CD4-positive, alpha-beta T cell treated with Interleukin-2 at 100 ng/mL for 4 hours (primary cell): ENCODE measurements at places on chromosomes 4 and X.

DNA sequence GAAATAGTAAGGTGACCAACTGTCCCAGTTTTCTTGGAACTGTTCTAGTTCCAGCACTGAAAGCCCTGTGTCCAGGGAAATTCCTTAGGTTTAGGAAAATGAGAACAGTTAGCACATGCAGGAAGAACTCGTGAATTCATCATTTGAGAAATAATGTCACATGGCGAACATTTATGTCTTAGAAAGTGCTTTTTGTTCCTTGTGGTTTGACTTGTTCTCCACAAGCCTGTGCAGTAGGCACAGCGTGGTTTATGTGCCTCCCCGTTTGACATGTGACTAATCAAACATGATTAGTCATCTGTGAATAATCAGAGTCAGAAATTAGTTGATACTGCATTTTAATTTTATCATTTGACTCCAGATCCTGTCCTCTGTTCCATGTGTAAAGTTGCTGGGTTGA is 556.0 kb upstream of the CPEB2 start:
- no peak for DNase-seq

GRCh38 chr4:107094332-107094731 is 58.2 kb upstream of the DKK2 start:
- DNase-seq: no peak

- DNase-seq: no peak
Observed at GRCh38 chrX:10286195-10286594, 129.4 kb downstream of the CLCN4 start.

DNA sequence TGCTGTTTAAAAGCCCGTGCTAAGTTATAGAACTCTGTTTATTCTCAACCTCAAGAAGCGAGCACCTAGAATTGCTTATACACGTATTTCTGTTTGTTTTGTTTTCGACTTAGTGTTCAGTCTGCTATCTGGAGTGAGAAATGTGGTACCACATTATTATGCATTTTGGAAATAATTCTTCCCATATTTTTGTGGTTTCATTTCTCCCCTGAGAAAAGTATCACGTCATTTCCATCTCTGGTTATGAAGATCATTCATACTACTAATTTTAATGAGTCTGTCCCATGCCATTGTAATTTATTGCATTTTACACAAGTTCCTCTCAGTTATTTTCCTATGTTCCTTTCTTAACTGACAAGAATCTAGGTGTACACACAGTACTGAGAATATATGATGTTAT is 186.0 kb downstream of the DCHS2 start:
- no peak for DNase-seq

- peak; percentile 26 for DNase-seq
Observed at GRCh38 chrX:119266364-119266995, 30.4 kb downstream of the PGRMC1 start.

- no peak for DNase-seq
Observed at GRCh38 chr4:123064390-123064789, 142.0 kb upstream of the NUDT6 start.

GRCh38 chr4:79603681-79604080 is 195.7 kb upstream of the GK2 start:
- DNase-seq: no peak

DNA sequence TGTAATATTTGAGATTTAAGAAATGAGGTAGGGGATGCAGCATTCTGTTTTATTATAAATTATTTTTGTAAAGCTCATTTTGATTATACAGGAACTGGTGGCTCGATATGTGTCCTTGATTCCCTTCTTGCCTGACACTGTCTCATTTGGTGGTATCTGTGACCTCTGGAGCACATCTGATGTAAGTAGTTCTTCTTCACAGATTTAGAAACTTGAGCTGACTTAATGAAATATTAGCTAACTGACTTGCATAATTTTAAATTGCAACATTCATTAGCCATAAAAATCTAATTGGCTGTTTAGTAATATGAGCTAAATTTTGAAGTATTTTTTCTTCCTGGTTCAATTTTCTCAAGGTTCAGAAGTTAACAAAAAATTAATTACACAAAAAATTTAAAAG is 69.1 kb downstream of the FBXL5 start:
- DNase-seq: no peak

DNA sequence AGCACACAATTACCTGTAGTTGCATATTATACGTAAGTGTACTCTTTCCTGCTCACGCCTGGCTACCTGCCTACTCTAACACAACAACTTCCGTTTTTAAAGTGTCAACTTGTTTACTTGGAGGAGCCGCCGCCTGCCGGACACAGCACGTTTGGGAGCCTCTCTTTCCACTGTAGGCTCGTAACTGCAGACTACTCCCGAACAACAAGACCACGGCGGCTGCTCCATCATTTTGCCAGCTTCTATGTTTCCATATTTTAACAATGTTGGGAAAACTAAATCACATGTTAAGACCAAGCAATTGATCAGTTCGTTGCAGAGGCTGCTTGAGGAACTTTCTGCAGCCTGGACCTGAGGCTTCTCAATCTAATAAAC is 841 bp downstream of the MTNR1A start:
- no peak for DNase-seq

DNA sequence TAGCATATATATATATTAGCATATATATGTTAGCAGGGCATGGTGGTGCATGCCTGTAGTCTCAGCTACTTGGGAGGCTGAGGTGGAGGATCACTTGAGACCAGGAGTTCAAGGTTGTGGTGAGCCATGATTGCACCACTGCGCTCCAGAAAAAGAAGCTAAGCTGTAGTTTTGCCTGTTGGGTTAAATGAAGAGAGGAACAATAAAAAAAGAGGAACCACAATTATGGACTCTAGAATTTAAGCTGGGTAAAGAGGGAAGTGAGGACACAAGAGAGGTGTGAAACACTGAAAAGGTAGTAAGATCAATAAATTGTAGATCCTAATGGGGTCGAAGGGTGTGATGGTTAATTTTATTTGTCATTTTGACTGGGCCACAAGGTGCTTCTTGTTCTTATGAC is 40.5 kb upstream of the HSD17B10 start:
- no peak for DNase-seq

GRCh38 chrX:120725874-120726273 is 96.0 kb upstream of the C1GALT1C1 start:
- no peak for DNase-seq

- no peak for DNase-seq
Observed at GRCh38 chrX:110022599-110023448, 19.9 kb downstream of the TMEM164 start.

- DNase-seq: no peak
Observed at GRCh38 chr4:143711543-143712154, 11.2 kb upstream of the FREM3 start.

DNA sequence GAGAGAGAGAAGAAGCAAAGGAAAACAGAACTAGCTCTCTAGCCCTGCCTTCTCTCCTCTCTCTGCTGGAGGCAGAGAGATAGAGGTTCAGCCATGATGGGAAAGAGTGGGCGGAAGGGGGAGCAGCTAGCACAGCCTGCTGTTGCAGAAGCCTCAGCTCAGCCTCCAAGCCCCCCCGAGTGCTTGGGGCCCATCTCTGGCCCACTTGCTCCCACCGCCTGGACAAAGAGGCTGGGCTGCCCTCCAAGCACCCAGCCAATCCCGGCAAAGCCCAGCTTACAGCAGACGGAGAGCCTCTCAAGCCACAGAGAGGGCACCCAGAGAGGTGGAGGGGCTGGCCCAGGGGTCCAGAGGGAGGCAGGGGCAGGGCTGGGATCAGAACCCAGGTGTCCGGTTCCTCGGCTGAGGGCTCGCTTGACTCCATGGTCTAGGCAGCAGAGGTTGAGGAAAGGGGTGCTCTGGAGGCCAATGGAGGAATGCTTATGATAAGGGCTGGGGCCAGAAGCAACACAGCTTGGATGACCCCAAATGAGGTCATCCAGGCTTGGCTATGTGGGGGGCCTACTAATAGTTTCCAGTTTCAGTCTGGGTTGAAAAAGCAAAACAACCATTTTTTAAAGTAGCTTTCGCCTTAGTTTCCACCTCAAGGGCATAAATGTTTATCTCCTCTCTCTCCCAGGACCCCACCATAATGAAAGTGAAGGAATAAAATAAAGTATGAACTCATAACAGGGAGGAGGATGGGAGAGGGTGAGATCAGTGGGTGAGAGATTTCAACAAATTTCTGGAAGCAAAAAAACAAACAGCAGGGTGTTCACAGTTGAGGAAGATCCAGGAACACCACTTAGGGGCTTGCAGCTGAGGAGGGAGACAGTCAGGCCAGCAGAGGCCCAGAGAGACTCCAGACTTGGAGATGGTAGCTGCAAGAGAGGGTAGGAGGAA is 24.9 kb upstream of the IQSEC2 start:
- DNase-seq: no peak

DNA sequence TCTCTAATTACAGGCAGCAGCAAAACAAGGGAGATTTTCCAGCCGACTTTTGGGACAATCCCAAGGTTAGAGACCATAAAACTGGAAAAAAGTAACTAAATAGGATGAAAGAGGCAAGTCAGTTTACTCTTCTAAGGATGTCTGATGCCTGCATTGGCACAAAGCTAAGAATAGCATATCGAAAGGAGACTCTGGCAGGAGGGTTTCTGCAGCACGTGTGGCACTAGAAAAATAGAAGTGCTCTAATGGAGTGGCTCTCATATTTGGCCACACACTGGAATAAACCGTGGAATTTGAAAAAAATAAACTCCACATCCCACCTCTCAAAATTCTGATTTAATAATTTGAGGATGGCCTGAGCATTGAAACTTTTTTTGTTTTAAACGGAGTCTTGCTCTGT is 77.2 kb upstream of the ARSJ start:
- no peak for DNase-seq

DNA sequence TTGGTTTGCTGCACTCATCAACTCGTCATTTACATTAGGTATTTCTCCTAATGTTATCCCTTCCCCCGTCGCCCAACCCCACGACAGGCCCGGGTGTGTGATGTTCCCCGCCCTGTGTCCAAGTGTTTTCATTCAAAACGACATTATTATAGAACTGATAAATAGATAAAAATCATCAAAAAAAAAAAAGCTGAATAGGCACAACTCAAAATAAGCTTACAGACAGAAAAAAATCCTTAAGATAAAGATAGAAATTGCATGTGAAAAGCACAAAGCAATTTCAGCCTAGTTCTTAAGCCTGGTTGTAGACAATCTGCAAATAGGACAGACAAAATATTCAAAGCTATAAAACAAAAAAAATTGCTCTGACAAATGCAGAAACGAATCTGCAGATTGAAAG is 142.9 kb upstream of the LNX1 start:
- DNase-seq: no peak

DNA sequence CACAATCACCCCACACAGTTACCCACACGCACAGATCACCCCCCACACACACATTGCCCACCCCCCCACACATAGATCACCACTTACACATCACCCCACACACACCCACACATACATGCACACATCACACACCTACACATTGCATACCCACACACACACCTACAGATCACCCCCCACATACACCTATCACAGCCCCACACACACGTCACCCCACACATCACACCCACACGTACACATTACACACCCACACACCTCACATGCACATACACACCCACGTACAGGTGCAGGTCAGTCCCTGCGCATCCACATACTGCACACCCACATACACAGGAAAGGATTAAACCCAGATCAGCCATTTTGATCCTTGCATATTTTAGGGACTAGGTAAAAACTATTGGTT is 15.3 kb upstream of the TADA2B start:
- DNase-seq: no peak

GRCh38 chrX:85504381-85504780 is 124.9 kb upstream of the POF1B start:
- no peak for DNase-seq

DNA sequence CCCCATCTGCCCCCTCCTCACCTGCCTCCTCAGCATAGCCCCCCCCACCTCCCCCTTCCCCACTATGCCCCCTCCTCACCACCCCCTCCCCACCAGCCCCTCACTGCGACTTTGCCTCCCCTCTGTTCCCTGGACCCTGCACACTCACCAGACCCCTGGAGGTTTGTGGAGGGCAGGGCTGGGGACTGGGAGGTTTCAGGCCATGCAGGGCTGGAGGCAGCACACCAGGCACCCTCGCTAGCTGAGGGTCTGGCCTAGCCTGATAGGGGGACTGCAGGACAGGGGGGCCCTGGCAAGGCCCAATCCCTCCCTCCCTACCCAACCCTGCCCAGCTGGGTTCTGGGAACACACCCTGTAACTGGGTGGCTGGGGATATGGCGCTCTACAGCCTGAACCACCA is 28.0 kb downstream of the TACC3 start:
- DNase-seq: no peak

GRCh38 chr4:42641656-42642055 is 15.2 kb downstream of the ATP8A1 start:
- no peak for DNase-seq

GRCh38 chr4:67871867-67872266 is 11.9 kb downstream of the TMPRSS11D start:
- no peak for DNase-seq

- DNase-seq: no peak
Observed at GRCh38 chrX:9033179-9033578, 748 bp downstream of the FAM9B start.

DNA sequence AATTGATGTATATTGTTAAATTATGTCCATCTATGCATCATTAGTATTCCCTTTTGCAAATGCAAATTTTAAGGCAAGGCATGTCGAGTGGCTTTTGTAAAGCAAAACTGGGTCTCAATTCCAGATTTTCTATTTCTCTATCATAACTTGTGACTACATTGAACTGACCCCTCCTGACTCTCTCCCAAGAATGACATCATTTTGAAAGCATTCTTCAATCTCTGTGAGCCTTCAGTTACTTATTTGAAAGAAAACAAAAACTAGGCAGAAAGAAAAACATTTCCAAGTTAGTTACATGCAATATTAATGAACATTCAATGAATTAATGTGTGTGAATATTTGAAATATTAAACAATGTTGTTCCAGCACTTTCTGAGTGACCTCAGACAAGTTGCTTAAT is 314.3 kb upstream of the CLNK start:
- no peak for DNase-seq

- DNase-seq: no peak
Observed at GRCh38 chrX:130848763-130849162, 54.2 kb downstream of the ENOX2 start.

DNA sequence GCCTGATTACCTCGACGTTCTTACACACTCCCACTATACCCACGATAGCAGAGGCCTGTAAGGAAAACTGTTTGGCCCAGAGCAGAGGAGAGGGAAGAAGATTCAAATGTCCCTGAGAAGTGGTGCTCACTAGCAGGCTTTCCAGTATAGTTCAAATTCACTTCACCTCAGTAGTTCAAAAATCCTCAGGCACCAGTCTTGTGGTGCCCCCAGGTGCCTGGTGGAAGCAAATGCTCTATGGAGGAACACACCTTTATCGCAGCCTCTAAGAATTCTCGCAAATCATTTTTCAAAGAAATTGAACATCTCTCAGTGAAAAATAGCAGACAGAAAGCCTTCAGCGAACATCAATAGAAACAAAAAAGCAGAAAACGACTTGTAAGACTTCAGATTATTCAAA is 12.2 kb upstream of the MTMR1 start:
- DNase-seq: no peak
